ENCODE measurements at places on chromosomes 16 and 17.

- no peak for DNase-seq
Measured at GRCh38 chr16:3074860-3075522, 9.6 kb downstream of the IL32 start.

GRCh38 chr17:66580184-66580955, 254.5 kb upstream of the CACNG5 start:
- no peak for DNase-seq

- no peak for DNase-seq
Measured at GRCh38 chr16:71769222-71769621, 39.4 kb downstream of the AP1G1 start.

- no peak for DNase-seq
Measured at GRCh38 chr17:42423766-42424165, 710 bp upstream of the CAVIN1 start.

- DNase-seq = no peak
Measured at GRCh38 chr17:70169709-70170597, 621 bp downstream of the KCNJ2 start.

DNA sequence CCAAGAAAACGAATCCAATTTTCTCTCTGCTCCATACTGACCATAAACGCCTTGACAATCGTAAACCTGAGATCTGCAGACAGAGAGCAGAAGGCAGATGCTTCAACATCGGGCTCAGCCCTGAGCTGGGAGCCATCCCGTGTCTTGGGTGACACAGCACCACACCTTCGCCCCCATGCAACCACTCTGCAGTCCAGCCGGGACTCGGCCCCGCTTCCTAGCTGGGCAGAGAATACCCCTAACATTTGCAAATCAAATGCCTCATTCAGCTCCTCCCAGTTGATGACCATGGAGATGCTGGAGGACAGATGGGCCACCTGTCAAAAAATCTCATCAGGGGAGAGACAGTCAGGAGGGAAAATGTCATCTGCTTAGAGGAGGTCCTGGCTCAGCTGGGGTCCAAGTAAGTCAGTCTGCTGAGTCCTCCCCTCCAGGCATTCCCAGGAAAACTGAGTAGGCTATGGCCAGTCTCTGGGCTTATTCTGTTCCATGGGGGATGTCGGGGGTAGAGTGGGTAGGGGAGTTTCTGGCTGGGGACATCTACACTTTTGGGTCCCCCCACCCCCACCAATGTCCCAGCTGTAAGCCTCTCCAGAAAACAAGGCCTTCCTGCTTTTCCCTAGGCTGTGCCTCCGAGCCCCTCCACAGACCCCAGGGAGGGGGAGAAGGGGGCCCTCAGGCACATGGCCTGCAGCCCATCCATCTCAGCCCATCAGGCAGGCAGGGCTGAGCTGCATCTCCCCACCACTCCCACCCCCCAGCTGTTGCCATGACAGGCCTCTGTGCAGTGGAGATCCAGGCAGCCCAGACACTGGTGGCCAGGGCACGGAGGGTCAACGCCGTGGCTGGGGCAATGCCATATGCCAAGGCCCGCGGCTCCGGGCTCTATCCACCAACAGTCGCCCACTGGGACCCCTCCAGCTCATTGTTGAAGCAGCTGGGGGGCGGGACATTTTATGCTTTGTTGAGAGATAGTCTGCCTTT, 158.6 kb downstream of the AXIN2 start:
- DNase-seq = no peak

DNA sequence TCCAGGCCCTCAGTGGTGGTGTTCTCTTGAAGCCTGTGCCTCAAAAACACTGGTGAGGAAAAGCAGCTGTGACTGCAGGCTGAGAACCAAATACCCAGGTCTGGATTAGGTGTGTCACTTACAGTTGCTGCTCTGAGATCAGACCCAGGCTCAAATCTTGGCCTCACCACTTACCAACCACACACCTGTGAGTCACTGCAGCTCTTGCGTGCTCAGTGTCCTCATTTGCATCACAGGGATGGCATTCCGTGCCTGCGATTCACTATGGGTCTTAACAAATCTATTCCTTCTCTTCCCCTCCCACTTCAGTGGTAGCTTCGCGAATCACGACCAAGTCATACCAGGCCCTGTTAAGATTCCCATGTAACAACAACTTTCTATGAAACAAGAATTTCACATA, 233.4 kb upstream of the HSBP1 start:
- DNase-seq = peak; percentile 90

- no peak for DNase-seq
Measured at GRCh38 chr16:12976496-12976895, 75.1 kb downstream of the SHISA9 start.

- DNase-seq = no peak
Measured at GRCh38 chr16:72679856-72680255, 368.1 kb downstream of the ZFHX3 start.

DNA sequence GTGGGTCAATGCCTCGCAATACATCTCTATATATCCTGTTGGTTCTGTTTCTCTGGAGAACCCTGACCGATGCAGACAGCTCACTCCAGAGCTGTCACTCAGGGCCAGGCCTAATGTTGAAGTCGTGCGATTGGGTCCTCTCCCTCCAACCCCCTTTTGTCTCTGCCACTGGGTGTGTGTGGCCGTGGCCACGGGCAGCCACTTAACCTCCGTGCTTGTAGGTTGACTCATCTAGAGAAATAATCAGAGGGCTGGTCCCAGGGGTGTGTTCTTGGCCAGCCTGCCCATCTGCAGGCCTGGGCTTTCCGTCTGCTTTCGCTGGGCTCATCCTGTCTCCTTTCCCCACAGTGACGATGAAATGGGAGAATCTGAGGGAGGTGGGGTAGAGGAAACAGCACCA, 7.4 kb downstream of the ADAD2 start:
- no peak for DNase-seq

DNA sequence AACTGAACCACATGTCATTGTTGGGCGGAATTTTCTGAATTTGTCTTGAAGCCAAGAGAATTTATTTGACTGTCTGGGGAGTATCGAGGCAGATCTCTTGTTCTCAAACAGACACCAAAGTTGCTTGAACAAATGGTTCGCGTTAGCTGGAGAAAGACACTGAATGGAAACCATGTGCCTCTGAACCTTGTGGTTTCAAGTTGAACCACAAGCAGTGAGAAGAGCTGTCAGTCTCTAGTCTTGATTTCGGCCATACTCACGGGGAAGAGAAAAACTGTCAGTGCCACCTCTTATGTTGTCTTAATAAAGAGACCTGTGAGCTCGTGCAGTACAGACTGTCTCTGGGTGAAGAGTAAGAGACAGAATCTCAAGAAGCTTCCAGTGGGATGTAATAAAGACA, 886.5 kb upstream of the SOX9 start:
- no peak for DNase-seq
